ENCODE measurements at places on chromosomes 4 and X.

- DNase-seq = peak; percentile 4
Observed at GRCh38 chr4:136713140-136713539, 819.2 kb downstream of the PCDH18 start.

- no peak for DNase-seq
Observed at GRCh38 chr4:94803181-94803580, 45.4 kb downstream of the BMPR1B start.

GRCh38 chr4:57418133-57418532 lies 307.9 kb upstream of the IGFBP7 start:
- DNase-seq = peak; percentile 85

DNA sequence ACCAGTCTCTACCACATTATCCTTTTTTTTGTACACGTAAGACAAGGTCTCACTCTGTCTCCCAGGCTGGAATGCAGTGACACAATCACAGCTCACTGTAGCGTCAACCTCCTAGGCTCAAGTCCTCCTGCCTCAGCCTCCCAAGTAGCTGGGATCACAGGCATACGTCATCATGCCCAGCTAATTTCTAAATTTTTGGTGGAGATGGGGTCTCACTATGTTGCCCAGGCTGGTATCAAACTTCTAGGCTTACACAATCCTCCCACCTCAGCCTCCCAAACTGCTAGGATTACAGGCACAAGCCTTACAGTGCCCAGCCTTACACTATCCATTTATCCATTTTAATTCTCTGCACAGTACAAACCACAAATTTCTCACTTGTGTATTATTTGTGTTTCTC lies 58.0 kb downstream of the CLOCK start:
- DNase-seq = no peak

- peak; percentile 73 for DNase-seq
Observed at GRCh38 chr4:1356181-1356998, 9.4 kb downstream of the UVSSA start.

Data from DMS53 (cell line).